Activated CD4-positive, alpha-beta T cell treated with anti-CD3 and anti-CD28 coated beads, Interleukin-2, Interleukin-4, amounts not matched to agents 100 ng/mL and 50 ng/mL, durations not matched to agents 16 hours and 8 hours (primary cell): ENCODE measurements at places on chromosomes 7 and 10.

DNA sequence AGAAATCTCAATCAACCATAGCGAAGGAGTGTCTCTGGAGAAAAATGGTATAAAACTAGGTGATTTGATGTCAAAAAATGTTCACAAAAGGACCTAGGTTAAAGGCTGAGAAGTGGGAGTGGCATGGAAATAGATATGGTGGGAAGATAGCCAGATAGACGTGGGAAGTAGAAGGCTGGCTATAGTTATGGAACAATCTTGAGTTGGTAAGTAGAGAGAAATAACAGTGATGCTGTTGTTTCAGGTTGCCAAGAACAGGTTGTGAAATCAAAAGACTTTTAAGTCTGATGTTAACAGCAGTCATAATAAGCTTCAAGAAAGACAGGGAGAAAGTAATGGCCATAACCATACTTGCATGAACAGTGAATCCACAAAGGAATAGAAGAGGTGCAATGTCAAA, 106.1 kb upstream of the RSU1 start:
- DNase-seq = no peak

- no peak for DNase-seq
These were observed 506.0 kb downstream of the AUTS2 start for GRCh38 chr7:70104243-70104642.

DNA sequence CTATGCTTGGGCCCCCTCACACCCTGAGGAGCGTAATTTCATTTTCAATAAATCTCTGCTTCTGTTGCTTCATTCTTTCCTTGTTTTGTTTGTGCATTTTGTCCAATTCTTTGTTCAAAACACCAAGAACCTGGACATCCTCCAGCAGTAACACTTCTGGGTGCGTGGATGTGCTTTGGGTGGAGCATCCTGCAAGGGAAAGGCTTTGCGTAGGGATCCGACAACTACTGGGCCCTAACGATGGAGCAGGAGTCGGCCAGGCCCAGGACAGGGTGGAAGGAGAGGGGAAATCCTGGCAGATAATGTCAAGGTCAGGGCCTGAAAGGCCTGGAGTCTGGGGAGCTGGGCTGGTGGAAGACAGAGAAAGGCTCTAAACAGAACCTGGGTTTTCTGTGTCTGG, 231.8 kb downstream of the ADAM12 start:
- DNase-seq = no peak

- no peak for DNase-seq
These were observed 12.5 kb downstream of the CDC123 start for GRCh38 chr10:12208460-12208859.

GRCh38 chr7:89849052-89849451, 305.2 kb upstream of the STEAP1 start:
- DNase-seq = no peak

GRCh38 chr7:100975371-100975821, 6.0 kb downstream of the MUC12 start:
- DNase-seq = no peak

- no peak for DNase-seq
These were observed 16.4 kb downstream of the NOD1 start for GRCh38 chr7:30462179-30462578.

DNA sequence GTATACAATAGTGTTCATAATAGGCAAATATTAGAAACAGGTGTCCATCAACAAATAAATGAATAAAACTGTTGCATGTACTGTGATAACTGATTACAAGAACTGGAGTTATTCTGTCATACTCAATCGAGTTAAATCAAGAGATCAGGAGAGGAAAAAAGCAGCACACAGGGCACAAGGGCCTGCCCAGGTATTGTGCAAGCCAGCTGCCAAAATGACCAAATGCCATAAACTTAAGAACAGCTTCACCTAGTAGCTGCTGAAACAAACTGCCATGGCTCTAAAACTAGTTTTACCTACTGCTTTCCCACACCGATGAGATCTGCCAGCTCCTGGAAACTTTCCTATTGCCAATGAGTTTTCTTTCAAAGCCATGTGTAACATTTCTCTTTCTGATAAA, 12.2 kb downstream of the GSAP start:
- no peak for DNase-seq

- no peak for DNase-seq
These were observed 68.1 kb downstream of the MAD1L1 start for GRCh38 chr7:2164646-2165045.

- DNase-seq = no peak
These were observed 108.4 kb upstream of the ZMIZ1 start for GRCh38 chr10:78960316-78960800.

DNA sequence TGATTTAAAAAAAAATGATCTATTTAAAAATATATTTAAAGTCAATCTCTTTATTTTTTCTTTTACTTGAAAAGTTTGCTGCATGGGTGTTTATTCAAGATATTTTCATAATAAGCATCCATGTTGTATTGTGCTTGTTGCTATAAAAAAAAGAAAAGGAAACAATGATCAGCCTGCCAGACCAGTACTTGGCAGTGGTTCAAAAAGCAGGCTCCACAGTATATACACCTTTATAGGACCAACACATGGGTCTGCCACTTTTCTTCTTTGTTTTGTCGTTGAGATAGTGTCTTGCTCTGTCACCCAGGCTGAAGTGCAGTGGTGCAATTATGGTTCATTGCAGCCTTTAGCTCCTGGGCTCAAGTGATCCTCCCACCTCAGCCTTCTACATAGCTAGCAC, 228.0 kb downstream of the TWIST1 start:
- no peak for DNase-seq

GRCh38 chr10:26554246-26554645, 116.1 kb downstream of the APBB1IP start:
- DNase-seq = no peak

DNA sequence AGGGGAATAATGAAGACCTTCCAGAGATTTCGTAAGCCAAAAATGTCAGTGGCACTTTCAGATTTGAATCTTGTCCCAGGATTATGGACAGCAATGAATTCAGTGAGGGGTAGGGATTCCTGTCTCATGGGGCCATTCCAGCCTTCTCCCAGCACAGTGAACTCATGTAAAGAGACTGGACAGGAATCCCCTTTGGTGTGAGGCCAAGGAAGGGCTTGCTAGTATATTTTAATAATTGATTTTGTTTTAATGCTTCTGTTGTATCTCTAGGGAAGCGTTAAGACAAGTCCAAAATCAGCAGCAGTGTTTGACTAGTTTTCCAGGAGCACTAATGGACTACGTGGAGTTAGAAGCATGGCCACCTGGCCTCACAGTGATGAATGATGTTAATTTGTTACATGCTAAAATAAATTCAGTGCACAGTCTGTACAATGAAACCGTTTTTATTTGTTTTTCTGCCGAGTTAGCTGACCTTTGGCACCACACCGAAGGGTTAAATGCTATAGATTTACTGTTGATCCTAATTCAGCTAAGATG, 214.0 kb upstream of the DKK1 start:
- no peak for DNase-seq

GRCh38 chr7:108415821-108416536, 40.3 kb downstream of the NRCAM start:
- DNase-seq = peak; percentile 56

DNA sequence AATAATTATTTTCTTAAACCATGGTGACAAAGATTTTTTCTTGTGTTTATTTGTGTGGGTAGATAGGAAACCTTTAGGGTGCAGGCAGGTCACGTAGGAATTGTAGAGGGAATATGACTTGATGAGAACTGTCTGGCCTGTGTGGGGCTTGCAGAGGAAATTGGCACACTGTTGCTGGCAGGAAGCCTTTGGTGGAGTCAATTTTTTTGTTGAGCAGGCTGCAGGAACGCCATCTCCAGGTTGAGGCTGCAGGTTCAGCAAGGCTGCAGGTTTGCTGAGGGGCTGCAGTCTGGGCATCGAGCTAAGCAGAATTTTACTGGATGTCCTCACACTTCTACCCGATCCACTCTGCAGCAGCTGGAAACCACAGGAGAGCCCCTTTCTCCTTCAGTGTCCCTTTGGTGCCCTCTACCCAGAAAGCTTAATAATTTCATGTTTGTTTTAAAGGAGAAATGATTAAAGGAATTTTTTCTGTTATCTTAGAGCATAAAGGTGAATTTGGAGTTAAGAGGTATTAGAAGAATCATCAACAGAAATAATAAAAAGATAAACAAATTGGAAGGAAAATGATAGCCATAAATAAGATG, 37.0 kb downstream of the TBC1D12 start:
- no peak for DNase-seq

DNA sequence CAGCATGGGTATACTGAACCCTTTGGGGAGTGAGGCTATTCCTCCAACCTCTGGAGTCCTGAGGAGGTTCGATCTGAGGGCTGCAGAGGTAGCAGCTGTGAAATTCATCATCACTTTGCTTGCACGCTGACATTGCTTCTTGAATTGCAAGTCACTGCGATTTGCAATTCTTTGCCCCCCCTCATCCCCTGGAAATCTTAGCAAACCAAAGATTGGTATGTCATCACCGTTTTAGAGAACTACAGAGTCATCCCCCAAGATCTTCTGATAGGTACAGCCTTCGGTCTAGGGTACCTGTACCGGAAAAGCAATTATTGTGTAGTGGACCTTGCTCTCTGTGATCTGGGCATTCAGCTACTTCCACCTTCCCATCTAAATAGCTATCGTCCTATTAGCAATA, 192.6 kb downstream of the KLF6 start:
- no peak for DNase-seq

GRCh38 chr10:47008769-47009168, 97.5 kb downstream of the PTPN20 start:
- no peak for DNase-seq

- DNase-seq = no peak
These were observed 6.7 kb downstream of the ATP6V1F start for GRCh38 chr7:128869138-128869943.

- DNase-seq = no peak
These were observed 88.7 kb downstream of the PHYHIPL start for GRCh38 chr10:59265141-59265540.

DNA sequence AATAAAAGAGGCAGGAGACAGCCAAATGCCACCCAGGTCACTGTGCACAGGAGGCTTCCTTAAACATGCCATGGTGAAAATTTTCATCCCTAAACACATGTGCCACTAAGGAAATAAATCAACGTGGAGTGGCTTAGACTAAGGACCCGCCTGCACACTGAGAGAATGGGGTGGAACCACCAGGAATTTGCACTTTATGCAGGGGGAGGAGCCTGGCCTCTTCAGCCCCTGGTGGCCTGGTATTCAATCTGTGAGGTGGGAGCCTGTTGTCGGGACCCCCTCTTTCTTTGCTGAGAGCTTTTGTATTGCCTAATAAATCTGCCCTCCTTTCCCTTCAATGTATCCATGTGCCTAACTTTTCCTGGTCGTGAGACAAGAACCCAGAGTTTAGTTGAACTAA, 204.6 kb upstream of the NRP1 start:
- no peak for DNase-seq

DNA sequence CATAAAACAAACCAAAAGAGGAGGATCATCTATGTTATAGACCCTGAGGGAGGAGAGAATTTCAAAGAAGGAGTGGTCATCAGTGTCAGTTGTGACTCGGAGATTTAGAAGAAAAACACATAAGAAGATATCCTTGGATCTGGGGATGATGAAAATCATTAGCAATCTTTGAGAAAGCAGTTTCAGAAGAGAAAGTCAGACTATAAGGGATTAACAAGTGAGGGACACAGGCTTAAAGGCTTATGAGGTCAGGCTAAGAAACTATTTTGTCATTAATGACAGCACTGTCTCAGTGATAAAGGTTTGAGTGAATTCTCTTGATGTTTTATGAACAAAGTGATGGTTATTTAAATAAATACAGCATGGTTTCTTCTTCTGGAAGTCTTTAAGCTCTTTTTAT, 6.1 kb upstream of the GPR85 start:
- no peak for DNase-seq

GRCh38 chr7:73308074-73308664, 457 bp downstream of the NSUN5 start:
- DNase-seq = no peak

DNA sequence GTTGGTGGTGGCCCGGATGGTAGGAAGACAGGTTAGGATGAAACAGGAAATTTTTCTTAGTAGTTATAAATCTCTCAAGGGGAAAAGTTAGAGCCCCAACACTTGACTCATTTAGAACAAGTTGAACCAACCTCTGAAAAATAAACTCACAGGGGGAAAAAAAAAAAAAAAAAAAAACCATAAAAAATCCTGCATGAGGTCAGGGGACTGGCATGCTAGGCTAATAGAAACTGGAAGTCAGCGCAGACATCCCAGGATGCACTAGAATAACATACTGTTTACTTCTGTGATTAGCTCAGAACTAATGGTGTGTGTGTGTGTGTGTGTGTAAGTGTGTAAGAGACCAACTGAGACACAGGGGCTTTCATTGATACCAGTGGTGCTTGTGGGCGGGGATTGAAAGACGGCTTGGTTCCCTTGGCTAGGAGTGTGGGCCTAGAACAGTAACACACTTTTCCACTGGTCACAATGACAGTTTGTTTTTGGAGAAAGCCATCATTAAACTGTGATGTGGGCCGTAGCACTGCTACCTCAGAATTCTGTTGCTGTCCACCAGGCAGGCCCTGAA, 491.6 kb upstream of the GALNT17 start:
- no peak for DNase-seq

DNA sequence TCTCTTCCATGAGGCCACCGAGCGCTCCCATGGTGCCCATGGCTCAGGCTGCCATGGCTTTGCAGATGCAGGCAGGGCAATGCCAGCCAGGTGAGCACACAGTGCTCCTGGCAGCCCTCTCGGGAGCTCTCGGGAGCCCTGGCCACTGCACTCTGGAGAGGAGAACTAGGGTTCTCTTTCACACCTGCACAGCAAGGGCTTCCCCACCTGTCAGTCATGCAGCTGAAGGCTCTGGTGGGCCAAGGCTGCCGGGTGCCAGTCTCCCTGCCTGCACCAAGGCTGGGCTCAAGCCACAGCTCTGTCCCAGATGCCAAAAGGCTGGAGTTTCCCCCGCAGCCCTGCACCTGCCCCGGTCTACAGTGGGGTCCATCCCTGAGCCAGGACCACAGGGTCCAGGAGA, 32.6 kb downstream of the NUDT1 start:
- DNase-seq = no peak

GRCh38 chr10:80100861-80101695, 22.6 kb downstream of the TMEM254 start:
- no peak for DNase-seq

- no peak for DNase-seq
These were observed 20.5 kb downstream of the GRID1 start for GRCh38 chr10:86345859-86346798.

- no peak for DNase-seq
These were observed 27.7 kb downstream of the ZCCHC24 start for GRCh38 chr10:79417731-79418130.

- DNase-seq = no peak
These were observed 4.6 kb upstream of the ARHGAP22 start for GRCh38 chr10:48609441-48609840.

DNA sequence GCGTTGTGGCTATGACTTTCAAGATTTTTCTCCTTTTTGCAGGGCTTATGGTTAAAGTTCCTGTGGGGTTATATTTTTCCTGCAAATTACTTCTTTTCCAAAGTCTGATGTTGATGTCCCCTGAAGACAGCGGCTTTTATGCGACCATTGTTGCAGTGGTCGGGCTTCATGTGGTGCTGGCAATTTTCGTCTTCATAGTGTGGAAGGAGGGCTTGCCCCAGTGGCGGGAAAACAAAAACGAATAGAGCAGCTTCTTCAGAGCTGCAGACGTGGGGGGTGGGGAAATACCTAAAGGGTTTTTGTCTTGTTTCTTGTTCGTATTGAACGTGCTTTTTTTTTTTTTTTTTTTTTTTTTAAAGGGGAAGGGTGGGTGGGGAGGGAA, 53.8 kb downstream of the MCMBP start:
- DNase-seq = no peak
